ENCODE measurements at places on chromosomes 13 and 19.

- DNase-seq, result no peak
- H3K27ac ChIP-seq, result no peak overlapping the region
- H3K4me3 ChIP-seq, result no peak overlapping the region
- no peaks in the 10 kb centered on the region for H3K36me3 ChIP-seq
- peaks cover 8% of the 10 kb centered on the region for H3K4me1 ChIP-seq
Observed at GRCh38 chr13:109790942-109791605, 4.7 kb upstream of the IRS2 start.

GRCh38 chr13:110254151-110254679 is 52.7 kb downstream of the COL4A1 start:
- H3K4me1 ChIP-seq, result no peaks in the 10 kb centered on the region
- no peaks in the 10 kb centered on the region for H3K27me3 ChIP-seq
- H3K4me3 ChIP-seq, result no peak overlapping the region
- H3K27ac ChIP-seq, result no peak overlapping the region
- no peaks in the 10 kb centered on the region for H3K36me3 ChIP-seq

DNA sequence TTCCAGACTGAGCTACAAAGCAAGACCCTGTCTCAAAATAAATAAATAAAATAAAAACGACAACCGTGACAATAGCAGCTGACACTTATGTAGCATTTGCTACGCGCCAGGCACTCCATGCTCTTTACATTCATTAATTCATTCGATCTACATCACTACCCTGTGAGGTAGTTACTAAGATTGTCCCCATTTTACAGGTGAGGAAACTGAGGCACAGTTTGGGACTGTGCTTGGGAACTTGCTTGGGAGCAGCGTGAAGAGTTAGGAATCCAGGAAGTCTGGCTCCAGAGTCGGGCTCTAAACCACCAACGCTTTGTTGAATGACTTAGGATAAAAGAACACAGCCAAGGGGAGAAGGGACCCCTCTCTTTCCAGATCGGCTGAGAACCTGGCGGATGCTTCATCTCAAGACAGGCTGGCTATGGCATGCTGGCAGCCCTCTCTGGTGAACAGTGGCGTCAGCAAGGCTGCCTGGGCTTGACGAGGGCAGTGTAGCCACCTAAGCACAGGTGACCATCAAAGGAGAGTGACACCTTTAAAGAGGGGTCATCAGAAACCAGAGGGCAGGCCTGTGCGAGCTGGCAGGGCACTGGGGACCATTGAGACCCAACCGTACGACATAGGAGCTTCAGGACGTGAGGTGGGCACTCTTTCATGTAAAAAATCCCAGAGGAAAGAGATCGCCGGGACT is 591 bp downstream of the DOHH start:
- peaks cover 6% of the 10 kb centered on the region for H3K4me1 ChIP-seq
- H3K27ac ChIP-seq, result peak overlapping the region; percentile 90
- peaks cover 4% of the 10 kb centered on the region for H3K36me3 ChIP-seq
- peak overlapping the region; percentile 82 for H3K4me3 ChIP-seq
- no peak for DNase-seq

DNA sequence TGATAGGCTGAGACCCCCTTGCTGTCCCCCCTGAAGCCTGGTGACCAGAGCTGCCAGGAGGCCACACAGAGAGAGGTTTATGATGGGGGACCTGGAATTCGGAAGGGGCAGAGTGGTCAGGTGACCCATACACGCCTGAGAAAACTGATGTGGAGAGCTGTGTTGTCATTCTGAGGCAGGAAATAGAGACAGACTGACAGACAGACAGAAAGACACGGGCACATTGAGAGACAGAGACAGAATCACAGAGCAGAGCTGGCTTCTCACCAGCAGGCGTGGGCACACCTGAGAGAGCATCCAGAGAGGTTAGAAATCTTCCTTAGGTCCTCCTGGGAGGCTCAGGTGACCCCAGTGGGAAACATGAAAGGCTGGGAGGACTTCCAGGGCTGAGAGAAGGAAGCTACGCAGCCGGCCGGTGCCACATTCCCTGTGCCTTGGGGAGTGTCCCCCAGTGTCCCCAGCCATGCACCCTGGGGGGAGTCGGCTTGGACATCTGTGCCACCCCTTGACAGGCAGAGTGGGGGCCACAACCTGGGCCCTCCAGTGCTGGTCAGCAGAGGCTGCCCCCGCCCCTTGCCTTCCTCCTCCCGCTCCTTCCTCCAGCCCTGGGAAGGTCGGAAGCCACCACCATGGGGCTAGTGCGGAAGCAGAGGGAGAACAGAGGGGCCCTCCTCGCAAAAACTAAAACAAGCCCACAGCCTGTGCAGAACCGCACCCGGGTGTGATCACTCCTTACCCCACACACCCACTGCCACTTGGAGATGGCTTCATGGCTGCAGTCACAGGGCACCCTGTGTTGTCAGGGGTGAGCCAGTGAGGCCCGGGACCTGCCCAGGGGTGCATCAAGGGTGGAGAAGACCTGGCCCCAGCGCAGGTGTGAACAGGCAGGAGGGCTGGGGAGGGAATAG is 2.2 kb downstream of the FFAR1 start:
- no peaks in the 10 kb centered on the region for H3K27me3 ChIP-seq
- H3K36me3 ChIP-seq, result no peaks in the 10 kb centered on the region
- peaks cover 33% of the 10 kb centered on the region for H3K4me1 ChIP-seq
- no peak for DNase-seq
- no peak overlapping the region for H3K4me3 ChIP-seq

- no peak overlapping the region for H3K4me3 ChIP-seq
- H3K27me3 ChIP-seq, result no peaks in the 10 kb centered on the region
- H3K36me3 ChIP-seq, result peaks cover 39% of the 10 kb centered on the region
- DNase-seq, result no peak
- no peak overlapping the region for H3K27ac ChIP-seq
Observed at GRCh38 chr13:30659980-30660379, 42.3 kb downstream of the USPL1 start.

DNA sequence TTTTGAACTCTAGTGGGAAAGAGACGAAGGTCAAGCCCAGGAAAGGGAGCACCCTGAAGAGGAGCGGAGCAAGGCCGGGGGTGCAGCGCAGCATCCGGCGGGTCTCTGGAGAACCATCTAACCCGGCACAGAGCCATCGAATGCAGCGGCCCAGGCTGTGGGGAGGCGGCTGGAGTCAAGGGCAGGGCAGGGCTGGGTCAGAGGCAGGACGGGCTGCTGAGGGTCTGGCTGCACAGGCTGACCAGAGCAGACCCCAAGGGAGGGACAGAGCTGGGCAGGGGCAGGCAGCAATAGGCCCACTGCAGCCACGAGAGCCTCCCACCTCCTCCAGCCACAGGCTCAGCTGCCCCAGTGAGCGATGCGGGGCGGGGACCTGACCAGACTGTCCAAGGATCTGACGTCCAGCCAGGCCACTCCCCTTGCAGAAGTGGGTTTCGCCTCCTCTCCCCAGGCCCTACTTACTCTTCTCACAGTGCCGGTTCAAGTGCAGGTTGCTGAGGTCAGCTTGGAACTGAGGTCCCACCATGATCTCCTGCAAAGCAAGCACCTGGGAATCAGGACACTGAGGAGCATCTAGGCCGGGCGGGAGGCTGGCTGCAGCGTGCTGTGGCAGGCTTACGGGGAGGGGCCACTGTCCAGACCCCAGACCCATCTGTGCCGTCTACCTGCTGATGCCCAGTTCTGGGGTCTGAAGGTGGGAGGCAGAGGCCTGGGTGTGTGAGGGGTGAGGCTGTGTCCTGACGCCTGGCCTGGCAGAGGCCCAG is 19.2 kb downstream of the MIER2 start:
- peaks cover 54% of the 10 kb centered on the region for H3K36me3 ChIP-seq
- H3K4me3 ChIP-seq, result no peak overlapping the region
- no peak for DNase-seq
- no peak overlapping the region for H3K27ac ChIP-seq
- no peaks in the 10 kb centered on the region for H3K27me3 ChIP-seq

DNA sequence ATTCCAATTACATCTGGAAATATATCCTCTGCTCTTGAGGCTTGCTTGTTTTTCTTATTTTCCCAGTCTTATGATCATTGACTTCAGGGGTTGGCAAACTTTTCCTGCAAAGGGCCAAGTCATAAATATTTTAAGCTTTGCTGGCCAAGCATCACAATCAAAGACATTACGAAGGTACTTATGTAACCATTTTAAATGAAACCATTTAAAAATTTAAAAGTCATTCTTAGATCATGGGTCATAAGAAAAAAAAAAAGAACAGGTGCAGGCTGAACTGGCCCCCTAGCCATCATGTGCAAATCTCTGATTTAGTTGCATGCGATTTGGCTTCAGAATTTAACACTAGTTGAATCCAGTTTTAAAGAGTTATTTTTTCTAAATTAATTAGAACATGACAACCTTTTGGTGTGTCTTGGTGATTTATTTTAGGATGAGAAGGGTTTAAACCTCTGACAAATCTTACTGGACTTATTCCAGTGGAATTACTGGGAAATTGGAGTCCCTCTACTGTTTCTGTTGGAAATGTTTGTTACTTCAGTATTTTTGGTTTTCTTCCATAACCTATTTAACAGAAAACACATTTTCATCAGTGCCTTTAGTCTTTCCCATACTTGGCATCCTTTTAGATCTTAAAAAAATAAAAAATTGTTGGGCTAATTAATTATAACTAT is 148.1 kb downstream of the NHLRC3 start:
- H3K4me3 ChIP-seq, result no peak overlapping the region
- H3K36me3 ChIP-seq, result no peaks in the 10 kb centered on the region
- no peak for DNase-seq
- H3K27me3 ChIP-seq, result no peaks in the 10 kb centered on the region
- no peak overlapping the region for H3K27ac ChIP-seq
- no peaks in the 10 kb centered on the region for H3K4me1 ChIP-seq

DNA sequence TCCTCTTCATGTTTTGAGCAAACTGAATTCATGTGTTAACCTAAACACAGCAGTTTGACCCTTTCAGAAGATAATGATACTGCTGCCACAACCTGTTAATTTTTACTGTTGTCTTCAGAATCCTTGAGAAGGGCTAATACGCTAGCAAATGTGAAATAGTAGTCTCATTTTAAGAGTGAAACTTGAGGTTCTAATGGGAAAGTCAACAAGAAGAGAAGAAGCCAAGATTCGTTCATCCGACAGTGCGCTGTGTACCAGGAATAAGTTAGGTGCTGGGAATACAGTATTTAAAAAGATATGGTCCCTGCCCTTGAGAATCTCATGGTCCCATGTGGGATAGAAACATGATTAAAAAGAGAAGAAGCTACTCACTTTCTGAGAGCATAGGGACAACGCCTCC is 134.4 kb downstream of the KL start:
- H3K27me3 ChIP-seq, result no peaks in the 10 kb centered on the region
- no peak overlapping the region for H3K27ac ChIP-seq
- H3K4me1 ChIP-seq, result no peaks in the 10 kb centered on the region
- H3K36me3 ChIP-seq, result no peaks in the 10 kb centered on the region

DNA sequence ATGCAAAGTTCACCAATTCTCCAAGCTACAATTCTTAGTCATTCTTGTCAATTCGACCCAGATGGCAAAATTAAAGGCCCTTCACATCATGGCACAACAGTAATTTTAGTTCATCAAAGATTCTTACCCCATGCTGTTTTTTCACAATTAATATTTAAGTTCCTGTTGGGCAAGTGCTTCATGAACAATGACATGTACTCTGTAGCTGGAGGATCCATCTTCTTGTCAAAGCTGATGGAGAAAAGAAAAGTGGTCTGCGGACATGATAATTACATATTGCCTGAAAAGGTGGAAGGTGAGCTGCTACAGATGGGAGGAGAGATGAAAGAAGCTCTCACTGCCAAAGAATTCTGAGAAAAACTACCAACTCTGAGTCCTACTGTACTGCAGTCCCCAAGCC is 1370.3 kb upstream of the SLC10A2 start:
- no peaks in the 10 kb centered on the region for H3K4me1 ChIP-seq
- no peak overlapping the region for H3K4me3 ChIP-seq
- no peaks in the 10 kb centered on the region for H3K36me3 ChIP-seq

GRCh38 chr13:113946409-113947181 is 27.3 kb downstream of the C13orf46 start:
- no peak overlapping the region for H3K4me3 ChIP-seq
- H3K4me1 ChIP-seq, result peaks cover 1% of the 10 kb centered on the region
- H3K36me3 ChIP-seq, result no peaks in the 10 kb centered on the region
- H3K27ac ChIP-seq, result no peak overlapping the region
- no peaks in the 10 kb centered on the region for H3K27me3 ChIP-seq

GRCh38 chr19:41893899-41894298 is 10.9 kb downstream of the ARHGEF1 start:
- peaks cover 42% of the 10 kb centered on the region for H3K4me1 ChIP-seq
- no peak overlapping the region for H3K4me3 ChIP-seq
- peak overlapping the region; percentile 53 for H3K27ac ChIP-seq
- H3K36me3 ChIP-seq, result peaks cover 84% of the 10 kb centered on the region
- H3K27me3 ChIP-seq, result no peaks in the 10 kb centered on the region

DNA sequence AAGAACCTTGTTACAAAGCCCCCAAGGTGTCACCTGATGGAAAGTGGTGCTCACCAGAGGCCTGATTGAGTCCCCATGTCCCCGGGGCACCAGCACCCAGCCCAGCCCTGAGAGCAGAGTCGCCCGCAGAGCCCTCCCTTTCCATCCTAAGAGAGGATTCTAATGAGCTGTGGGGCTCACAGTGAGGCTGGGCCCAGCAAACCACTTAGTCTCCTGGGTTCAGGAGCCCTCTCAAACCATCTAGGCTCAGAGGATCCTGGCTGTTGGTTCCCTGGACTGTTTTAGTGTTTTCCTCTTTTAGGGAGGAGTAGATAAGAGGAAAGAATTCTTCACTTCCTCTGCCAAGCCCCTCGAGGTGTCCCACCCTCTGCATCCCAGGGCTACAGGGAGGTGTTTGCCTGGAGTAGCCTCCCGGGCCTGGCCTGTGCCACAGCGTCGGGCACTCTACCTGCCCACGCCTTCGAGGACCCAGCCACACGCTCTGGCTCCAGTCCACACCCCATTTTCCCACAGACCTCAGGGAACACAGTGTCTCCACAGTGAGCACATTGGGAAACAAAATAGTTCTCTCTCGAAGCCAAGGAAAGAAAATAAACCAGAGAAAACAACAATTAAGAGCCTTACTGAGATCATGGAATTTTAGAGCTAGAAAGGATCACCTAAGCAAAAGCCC is 34.4 kb downstream of the DHRS12 start:
- no peak overlapping the region for H3K27ac ChIP-seq
- DNase-seq, result no peak
- peaks cover 2% of the 10 kb centered on the region for H3K4me1 ChIP-seq
- H3K27me3 ChIP-seq, result no peaks in the 10 kb centered on the region

GRCh38 chr13:22161871-22162270 is 491.0 kb downstream of the FGF9 start:
- H3K27me3 ChIP-seq, result no peaks in the 10 kb centered on the region
- no peak for DNase-seq
- H3K4me1 ChIP-seq, result peaks cover 4% of the 10 kb centered on the region
- no peaks in the 10 kb centered on the region for H3K36me3 ChIP-seq
- H3K27ac ChIP-seq, result no peak overlapping the region

DNA sequence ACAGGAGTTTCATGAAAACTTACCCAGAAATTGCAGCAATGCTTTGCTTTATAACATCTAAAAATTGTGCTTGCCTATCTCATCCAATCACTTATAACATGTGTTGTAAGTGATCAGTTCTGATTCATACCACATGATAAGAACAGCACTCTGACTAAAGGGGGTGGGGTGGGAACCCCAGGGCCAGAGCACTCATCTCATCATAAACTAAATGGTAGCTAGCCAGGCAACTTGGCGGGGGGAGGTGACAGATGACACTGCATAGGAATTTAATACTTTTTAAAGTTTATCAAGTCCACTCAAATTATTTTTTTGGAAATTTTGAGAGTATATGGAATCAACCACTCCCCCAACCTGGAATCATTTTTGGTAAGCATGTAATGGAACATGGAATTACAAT is 42.1 kb downstream of the FOXO1 start:
- H3K4me3 ChIP-seq, result no peak overlapping the region
- peaks cover 31% of the 10 kb centered on the region for H3K4me1 ChIP-seq
- no peak for DNase-seq

Measured in effector memory CD4-positive, alpha-beta T cell (primary cell).